ENCODE measurements at places on chromosomes 3 and 15.
A peak's percentile ranks its signal among the peaks of the same experiment; 100 is the strongest.

DNA sequence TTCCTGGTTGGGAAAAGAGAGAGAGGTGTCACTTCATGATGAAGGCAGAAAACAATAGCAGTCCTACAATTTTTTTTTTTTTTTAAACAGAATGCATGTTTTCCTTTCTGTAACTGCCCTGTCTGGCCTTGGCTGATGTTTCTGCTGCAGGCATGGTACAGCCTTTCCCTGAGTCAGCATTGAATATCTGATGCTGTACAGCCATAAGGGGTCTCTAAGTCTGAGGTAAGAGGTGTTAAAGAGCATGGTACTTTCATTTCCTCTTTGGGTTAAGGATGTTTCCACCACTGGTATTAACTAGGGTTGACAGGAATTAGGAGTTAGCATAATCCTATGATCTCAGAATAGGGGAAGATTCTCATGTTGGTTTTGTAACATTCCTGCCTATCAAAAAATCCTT, 147.4 kb downstream of the CHST2 start:
- DNase-seq, result no peak

- no peak for DNase-seq
Observed at GRCh38 chr15:48318131-48318530, 13.1 kb upstream of the DUT start.

DNA sequence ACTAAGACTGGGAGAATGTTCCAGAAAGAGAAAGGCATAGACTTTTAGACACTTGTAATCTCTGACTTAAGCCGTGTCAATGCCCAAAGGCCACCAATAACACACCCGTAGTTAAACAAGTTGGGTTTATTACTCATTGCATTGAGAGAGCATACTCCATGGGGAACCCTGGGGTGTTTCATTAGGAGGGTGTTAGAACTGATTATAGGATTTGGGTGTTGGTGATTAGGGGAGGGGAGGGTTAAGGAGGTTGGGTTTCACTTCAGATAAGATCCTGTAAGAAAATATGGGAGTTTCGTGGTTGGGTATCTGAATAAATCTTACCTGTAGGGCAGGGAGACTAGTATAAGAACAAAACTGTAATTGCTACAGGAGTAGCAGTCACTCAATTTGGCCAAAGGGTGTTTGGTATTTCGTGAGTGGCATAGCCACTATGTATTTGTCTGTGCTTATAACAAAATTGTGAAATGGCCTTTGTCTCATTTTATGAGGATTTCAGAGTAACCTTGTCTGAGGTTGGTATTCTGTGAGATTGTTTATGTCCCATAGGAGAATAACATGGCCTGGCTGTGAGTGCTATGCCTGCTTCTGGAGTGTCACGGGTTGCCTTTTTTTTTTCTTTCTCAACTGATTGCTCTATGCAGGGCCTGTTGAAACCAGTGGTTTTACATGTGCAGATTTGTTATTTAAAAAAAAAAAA, 2.9 kb downstream of the HACD3 start:
- DNase-seq, result no peak

- no peak for DNase-seq
Observed at GRCh38 chr15:27327467-27328025, 356.6 kb downstream of the GABRG3 start.

GRCh38 chr15:88467935-88468528, 524 bp downstream of the MRPS11 start:
- no peak for DNase-seq

- DNase-seq, result no peak
Observed at GRCh38 chr3:54240-54639, 142.3 kb upstream of the CHL1 start.

DNA sequence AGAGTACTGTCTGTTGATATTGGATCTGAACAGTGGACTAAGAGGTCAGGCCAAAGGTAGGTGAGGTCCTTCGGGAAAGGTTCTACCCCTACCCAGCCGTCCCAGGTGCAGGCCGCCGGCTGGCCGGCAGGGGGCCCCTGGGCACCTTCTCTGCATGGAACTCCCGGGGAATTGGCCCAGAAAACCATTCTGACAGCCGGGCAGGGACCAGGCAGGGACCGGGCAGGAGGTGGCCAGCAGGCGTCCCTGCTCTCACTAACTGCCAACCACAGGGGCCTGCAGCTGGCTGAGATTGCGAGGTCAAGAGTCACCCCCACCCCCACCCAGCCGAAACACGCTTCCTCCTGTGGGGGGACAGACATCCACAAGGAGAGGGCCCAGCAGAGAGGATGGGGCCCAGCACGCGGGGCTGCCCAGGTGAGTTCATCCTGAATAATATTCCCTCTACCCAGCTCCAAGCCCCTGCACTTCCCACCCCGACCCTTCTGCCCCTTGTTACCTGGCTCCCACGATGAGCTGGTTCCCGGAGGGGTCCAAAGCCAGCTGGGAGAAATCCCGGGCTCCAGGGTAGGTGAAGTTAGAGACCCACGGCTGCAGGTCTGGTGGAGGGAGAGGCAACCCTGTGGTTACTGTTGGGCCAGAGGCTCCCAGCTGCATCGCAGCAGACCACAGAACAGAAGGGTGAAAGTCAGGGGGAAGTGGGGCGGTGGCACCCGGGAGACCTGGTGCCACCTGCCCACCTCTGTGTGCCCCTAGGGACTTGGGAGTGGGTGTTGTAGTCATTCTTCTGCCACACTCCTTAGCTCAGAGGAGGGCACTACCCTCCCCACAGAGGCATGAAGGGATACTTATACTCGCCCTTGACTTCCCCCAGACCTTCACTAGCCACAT, 84.4 kb downstream of the SEMA5B start:
- peak; percentile 80 for DNase-seq

DNA sequence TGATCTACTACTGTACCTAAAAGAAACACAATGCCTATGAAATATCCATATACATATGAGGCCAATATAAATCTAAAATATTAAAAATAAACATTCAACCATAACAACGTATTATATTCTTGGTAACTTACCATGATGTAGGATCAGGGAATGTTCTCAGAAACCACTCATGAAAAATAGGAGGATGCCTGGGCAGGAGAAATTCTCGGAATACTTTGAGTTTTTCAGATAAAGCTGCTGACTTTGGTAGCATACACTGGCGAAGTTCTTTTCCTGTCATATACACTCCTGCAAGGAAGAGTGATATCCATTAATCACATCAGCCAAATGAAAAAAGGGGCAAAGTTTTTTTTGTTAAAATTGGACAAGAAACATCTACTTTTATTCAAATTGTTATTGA, 11.3 kb upstream of the XRN1 start:
- no peak for DNase-seq

GRCh38 chr15:71698742-71699141, 111.6 kb upstream of the NR2E3 start:
- DNase-seq, result no peak

DNA sequence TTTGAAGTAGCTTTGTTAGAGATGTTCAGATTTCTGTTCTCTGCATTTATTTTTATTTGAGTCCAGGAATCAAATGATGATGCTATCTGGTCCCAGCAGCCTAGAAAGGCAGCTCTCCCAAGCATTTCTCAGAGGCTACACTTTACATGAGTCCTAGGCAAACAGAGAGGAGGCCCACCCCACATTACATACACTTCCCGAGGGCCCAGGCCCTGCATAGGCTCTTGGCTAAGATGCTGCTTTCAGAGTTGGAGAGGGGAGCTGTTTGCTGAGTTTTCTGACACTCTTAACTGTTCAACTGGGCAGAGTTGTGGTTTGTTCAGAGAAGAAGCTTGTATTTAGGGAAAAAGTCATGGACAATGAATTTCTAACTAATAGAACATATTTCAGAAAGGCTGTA, 117.9 kb upstream of the RGMA start:
- no peak for DNase-seq

DNA sequence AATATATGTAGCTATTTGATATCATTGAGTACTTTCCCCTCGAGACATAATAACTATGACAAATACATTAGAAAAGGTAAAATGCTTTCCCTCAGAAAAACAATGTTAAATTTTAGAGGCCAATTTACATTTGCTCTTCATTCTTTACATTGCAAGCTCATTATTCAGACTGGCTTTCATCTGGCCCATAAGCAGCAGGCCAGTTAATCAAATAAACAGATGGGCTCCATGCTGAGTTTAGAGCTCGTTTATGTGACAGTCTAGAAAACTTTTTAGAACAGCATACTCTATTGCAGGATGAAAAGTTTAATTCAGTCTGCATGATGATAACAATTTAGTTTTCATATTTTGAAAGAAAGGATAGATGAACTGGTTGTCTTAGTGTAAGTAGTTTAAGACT, 150.6 kb downstream of the DUT start:
- DNase-seq, result no peak

DNA sequence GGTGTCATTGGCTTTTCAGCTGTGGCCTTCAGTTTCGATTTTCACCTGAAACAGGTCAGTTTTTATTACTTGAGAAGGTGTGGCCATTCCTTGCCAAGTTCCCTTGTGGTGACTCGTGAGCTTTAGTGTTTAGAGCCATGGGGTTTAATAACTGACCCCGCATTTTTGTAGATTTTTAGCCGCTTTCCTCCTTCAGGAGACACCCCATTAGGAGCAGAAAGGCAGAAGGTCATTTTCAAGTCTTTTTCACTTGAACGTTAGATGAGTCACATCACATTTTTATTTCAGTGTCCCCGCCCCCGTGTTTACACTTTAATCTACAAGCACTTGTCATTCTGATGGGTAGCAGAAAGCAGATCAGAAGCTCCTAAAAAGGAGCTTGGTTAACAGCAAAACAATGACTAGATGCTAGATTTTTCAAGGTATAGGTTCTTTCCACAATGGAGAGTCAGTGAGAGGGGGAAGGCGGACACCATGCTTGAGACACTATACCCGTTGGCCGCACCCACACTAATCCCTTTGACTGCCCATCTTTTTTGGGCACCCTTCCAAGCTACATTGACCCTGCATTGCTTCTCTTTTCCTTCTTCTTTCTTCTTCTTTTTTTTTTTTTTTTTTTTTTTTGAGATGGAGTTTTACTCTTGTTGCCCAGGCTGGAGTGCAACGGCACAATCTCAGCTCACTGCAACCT, 132.7 kb downstream of the GHSR start:
- DNase-seq, result no peak

- DNase-seq, result no peak
Observed at GRCh38 chr3:157602424-157602823, 99.2 kb upstream of the VEPH1 start.

Data from Right ventricle myocardium superior (tissue), 1 donor.